Progenitor cell of endocrine pancreas (in vitro differentiated cells): ENCODE measurements at places on chromosomes 4 and X. TPM values are rescaled to one million over a fixed set of nuclear protein-coding genes. Genes with fewer than 3 reads are reported as not detected.

DNA sequence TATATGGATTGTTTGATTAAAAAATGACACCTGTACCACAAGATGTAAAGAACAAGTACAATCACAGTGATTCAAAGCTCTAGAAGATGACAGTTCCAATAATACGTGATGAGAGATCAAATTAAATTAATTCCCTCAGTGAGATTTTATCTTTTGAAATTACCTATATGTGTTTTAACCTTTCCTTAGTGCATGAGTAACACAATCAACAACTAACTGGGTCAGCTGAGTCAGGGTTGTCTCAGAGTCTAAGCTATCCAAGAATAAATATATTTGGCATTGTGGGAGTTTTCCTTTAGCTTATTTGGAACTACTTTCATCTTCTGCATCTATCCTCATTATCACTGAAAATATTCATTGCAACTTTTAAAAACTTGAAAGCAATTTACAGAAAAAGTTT, 162.8 kb downstream of the WDFY3 start:
- DNase-seq, result no peak

DNA sequence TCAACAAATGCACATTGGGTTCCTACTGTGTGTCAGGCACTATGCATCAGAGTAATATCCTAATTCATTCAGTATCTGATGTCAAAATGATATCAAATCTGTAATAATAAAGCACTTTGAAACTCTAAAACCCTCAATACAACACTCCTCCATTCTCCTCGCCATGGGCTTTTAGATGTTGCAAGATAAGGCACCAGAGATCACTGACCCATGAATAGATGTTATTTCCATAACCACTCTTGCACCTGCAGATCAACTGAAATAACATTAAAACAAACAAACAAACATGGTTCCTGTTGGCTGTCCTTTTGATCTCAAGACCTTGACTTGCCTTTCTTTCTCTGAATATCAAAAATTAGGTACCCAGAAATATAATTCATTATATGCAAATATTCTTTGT, 100.2 kb downstream of the MAB21L2 start:
- no peak for DNase-seq

The AKAP14 gene
- not detected in 2 replicates for total RNA-seq

DNA sequence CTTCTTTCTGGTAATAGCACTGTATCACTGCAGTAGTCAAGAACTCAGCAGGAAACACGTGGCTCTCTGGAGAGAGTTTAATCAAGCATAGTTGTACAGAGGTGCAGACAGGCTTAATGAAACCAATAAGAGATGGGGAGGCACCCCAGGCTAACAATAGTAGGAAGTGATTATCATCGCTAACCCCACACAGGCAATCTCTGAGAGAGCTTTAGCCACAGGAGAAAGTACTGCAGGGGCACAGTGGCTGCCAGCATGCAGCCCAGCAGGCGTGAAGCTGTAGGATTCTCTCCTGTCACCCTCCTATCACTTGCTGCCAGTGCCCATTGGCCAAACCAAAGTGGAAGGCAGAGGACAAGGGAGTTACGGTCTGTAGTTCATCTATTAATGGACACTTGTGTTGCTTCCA, 450.0 kb upstream of the RASGEF1B start:
- no peak for DNase-seq

DNA sequence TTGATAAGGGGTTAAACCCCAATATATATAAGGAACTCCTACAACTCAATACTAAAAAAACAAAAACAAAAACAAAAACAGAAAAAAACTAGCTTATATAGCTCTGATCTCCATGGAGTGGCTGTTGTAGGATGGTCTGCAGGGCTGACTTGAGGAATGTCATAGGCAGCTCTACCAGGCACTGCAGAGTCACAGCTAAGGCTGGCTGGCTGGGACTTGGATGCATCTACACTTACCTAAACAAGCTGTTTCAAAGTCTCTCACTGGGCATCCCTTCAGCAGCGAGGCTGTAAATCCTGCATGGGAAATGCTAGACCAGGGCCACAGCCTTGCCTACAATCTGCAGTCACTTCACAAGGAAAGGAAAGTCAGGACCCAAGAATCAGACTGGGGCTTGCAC, 61.3 kb downstream of the HOPX start:
- no peak for DNase-seq

The TRIML2 gene
- not detected in 2 replicates for total RNA-seq

The FAM193A gene
- 48.1 and 53.4 TPM in 2 replicates for total RNA-seq

The UCHL1 gene
- 270 and 317 TPM in 2 replicates for total RNA-seq

DNA sequence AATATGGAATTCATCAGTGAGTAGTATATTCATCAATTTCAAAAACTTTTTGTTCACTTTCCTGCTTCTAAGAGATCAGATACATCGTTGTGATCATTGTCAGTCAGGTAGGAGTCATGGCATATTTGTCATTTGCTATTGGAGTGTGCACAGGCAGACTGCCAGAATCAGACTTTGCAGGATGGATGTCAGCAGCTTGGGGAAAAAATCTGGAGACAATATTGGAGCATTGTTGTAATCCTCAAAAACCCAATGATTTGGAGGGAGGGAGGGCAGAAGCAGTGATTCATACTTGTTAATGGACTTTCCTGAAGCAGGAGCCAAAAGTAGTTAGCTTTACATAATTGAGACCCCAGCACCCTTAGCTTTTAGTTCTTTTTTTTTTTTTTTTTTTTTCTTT, 59.6 kb upstream of the DRP2 start:
- no peak for DNase-seq

The CXCL13 gene
- not detected in 2 replicates for total RNA-seq

DNA sequence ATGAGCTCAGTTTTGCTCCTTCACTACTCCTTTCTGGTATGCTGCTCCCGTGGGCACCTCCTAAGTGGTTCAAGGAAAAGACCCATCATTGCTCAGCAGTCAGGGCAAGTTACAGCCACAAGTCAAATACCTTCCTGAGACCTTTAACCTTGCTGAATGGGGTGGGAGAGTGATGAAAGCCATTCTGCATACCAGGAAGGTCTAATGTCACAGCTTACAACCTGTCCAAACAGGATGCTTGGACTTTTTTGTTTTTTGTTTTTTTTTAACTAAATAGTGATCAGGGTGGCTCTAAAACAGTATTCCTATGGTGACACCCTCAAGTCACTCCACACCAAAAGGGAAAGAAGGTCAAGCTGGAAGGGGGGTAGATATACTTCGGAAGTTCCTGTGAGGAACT, 93.1 kb downstream of the GPC3 start:
- no peak for DNase-seq

DNA sequence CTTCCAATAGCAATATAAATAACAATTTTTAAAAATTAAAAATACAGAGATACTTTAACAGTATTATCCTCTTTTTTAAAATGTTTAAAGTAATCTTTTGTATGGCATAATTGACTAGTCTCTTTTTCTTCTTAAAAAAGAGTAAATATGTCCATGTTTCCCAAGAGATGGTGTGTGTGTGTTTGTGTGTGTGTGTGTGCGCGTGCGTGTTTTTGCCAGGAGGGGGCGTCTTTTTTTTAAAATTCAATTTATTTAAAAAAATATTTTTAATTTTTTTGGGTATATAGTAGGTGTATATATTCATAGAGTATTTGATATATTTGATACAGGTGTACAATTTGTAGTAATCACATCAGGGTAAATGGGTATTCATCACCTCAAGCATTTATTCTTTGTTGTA, 1073.7 kb downstream of the PCDH7 start:
- DNase-seq, result no peak

DNA sequence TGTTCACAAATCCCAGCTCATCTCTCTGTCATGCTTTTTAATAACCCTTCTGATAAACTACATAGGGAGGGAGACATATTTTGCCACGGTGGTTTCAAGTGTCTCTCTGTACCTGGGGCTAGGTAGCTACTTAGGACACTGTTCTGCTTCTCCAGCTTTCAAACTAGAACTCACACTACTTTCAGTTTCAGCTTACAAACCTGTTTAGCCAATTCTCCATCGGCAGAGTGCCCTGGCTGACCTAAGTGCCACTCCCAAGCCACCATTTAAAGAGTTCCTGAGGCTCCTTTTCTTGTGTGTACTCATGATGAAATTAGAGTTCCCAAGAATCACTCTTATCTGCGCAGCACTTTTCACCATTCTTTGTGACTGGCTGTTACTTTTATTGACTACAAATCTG, 899.2 kb downstream of the FAT4 start:
- no peak for DNase-seq

DNA sequence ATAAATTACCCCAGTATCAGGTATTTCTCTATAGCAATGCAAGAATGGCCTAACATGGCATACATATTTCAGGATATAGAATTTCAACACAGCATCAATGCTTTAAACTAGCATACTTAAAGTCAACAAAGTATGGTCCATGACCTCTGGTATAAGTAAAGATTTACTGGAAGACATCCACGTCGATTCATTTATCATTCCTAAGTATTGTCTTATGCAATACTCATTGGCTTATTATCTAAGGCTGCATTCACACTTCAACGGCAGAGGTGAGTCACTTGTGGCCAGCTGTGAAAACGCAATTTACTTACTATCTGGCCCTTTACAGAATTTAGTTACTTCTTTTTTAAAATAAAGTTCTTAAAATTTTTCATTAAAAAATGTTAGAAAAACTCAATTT, 42.6 kb downstream of the ADGRA3 start:
- DNase-seq, result no peak

DNA sequence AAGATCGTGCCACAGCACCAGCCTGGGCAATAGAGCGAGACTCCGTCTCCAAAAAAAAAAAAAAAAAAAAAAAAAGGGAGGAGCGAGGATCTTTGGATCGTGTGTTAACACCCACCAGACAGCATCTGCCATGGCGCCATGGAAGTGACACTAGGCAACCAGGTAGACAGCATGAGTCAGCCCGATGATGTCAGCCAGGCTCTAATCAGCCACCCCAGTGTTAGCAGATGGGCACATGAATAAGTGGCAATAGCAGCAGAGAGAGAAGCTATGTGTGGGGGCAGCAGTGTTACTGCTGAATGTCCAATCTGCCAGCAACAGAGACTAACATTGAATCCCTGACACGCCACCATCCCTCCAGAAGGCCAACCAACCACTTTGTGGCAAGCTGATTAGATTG, 6.6 kb downstream of the SYN1 start:
- no peak for DNase-seq

DNA sequence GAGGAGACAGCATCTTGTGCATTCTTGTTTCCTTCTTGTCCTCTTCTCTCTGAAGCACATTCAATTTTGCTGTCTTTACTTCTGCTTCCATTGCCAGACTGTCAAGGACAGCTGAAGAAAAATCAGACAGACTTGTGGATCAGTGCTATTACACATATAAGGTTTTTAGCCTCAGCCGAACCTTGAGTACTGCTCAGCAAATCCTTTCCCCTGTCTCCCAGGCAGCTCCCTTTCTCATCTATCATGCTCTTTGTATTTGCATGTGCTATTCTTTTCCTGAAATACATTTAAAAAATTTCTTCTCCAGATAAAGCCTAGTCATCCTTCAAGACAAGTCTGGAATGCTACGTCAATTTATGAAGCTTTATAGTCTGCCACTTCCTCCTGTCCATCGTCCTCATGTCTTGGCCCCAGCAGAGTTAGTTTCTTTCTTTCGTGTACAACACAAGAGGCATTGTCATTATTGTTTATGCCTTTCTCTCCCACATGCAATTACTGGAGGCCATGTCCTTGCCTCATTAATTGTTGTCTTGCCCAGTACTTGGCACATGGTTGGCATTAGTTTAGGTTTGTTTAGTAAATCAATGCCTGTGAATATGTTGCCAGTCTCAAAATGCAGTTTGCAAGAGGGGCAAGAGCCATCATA, 45.1 kb downstream of the ADGRL3 start:
- no peak for DNase-seq

DNA sequence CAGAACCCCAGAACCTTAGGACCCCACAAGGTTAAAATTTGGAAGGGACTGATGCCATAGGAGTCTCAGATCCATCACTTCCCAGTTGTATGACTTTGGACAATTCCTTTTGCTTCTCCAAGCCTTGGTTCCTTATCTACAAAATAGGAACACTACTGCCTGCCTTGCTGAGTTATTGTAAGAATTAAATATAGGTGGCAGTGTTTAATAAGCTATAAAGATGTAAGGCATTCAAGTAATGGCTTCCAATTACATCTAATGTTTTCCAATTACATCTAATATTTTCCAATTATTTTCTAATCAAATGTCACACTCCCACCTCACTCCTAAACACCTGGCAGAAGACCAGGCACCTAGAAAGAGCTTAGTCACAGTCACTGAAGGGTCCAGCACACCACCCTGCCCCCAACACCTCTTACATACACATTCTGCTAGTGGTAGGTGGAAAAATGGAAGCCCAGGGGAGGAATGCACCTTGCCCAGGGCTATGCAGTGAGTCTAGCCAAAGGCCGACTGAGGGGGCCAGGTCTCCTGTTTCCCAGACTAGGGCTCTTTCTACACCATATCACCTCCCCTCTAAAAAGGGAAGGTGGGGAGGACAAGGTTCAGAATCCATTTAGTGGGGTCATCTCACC, 24.5 kb upstream of the KDM5C start:
- DNase-seq, result no peak

- no peak for DNase-seq
Observed at GRCh38 chrX:56797574-56798338, 68.7 kb downstream of the NBDY start.

The SPANXD gene
- total RNA-seq, result not detected in 2 replicates

DNA sequence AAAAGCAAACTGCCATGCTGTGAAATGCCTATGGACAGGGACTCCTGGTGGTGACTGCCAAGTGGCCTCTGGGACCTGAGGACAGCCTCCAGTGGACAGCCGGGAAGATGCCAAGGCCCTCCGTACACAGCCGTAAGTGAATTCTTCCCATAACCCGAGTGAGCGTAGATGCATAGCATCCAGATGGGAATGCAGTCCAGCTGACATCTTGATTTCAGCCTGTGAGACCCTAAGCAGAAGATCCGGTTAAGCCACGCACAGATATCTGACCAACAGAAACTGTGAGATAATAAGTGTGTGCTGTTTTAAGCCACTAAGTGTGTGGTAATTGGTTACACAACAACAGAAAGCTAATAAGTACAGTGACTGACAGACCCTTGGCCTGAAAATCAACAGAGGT, 55.9 kb downstream of the TMEM156 start:
- no peak for DNase-seq

DNA sequence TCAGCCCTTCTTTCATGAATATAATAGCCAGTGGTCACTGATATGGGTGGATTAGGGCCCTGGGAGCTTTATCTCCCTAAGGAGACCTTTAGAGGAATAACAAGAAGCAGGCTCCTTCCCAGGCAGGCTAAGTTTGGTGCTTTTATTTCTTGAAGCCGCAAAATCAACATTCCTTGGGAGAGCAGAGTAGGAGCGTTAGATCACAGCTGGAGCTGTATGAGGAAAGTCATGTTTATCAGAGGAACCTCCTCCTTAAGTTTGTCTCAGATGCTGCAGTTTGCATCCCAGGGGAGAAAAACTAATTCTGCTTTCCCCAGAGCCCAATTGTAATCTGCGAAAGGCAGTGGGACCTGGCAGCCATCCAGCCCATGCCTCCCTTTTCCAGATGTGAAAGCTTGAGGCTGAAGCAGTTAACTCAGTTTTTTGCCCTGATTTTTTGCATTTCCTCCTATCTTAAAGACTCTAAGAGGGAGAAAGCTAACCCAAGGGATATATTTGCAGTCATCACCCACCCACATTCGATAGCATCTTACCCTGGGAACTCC, 186.0 kb upstream of the FRMPD4 start:
- no peak for DNase-seq
